ENCODE measurements at places on chromosomes 7 and 10.

DNA sequence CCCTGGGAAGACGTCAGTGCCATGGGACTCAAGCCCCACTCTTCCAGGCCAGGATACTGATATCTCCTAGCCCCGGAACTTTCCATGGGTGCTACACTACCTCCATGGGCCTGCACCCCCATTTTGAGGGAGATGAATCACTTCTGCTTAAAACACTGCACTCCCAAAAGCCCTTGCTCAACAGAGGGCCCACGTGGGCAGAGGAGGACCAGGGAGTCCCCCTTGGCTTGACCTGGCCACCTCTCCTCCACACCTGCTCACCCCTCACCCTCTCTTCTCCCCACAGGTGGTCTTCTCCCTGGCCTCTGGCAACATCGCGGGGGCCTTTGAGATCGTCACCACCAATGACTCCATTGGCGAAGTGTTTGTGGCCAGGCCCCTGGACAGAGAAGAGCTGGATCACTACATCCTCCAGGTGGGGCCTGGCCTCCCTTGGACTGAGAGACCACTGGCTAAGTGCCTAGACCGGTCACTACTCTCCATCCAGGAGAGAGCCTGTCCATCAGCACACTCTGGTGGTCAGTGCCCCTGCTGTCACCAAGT is 19.9 kb upstream of the C10orf105 start:
- no peak for DNase-seq

DNA sequence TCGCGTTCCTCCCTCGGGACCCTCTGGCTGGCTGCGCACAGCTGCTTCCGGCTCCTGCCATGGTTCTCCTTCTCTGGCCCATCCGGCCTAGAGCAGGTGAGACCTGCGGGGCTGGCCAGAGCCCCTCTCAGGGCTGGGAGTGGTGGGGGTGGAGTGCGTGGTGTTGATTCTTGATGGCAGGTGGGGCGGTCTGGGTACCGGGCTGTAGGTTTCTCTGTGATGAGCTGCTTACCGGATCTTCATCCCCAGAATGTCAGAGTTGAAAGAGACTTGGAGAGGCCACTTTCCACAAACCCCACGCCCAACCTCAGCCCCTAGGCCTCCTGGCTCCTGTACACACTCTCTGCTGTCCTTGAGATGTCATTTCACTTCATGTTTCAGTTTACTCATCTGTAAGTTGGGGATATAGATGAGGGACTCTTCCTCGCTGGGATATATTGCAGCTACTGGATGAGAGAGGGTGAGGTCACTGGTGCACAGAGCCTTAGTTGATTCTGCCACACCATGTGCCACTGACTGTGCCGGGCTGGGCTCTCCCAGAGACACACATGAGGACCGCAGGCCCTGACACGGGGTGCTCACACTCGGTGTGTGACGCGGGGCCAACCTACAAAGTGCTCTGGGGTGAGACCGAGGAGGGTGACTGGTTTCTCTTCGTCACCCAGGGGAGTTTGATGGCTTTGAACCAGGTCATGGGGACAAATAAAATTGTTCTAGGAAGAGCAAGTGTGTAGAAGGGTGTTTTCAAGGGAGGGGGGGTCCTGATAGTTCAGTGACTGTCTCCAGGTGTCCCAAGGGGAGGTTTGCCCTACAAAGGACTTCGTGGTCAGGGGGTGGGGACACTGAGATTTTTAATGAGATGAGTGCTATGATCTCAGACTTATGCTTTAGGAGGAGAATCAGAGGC is 29.5 kb downstream of the ZNF775 start:
- no peak for DNase-seq

GRCh38 chr10:116521424-116522290 is 24.1 kb upstream of the PNLIP start:
- DNase-seq: peak; percentile 22

- DNase-seq: peak; percentile 69
These were observed 2.0 kb downstream of the CYP26C1 start for GRCh38 chr10:93062514-93063143.

DNA sequence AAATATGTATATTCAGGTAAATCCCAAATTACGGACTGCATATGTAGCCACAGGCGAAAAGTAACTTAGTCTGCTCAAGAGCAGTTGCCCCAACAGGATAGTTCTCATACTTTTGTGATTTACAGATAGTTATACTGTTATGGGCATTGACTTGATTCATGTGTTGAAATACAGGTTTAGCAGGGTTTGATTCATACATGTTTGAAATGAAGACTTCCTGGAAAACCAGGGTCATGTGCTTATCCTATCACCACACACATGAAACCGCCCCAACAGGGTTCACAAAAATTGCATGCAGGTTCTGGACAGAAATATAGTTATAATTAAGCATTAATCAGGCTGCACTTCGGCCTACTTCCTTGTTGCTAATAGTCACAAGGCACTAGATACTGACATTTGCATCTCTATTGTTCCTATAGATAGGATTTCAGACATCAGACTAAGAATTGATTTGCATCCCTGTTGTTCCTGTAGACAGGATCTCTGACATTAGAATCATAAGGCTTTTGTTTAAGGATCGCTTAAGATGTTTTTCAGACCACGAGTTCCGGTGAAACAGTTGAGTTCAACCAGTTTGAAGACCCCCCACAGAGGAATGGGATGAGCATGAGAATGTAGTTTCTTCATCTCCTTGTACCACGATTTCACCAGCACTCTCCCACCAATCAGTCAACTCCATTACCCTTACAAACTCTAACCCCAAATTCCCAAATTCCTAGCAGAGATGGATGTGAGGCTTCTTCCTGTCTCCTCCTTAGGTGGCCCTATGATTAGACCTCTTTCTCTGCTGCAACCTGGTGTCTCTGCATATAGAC is 2.0 kb upstream of the ZNF398 start:
- DNase-seq: no peak

GRCh38 chr7:96219378-96220130 is 102.3 kb downstream of the SLC25A13 start:
- DNase-seq: no peak

DNA sequence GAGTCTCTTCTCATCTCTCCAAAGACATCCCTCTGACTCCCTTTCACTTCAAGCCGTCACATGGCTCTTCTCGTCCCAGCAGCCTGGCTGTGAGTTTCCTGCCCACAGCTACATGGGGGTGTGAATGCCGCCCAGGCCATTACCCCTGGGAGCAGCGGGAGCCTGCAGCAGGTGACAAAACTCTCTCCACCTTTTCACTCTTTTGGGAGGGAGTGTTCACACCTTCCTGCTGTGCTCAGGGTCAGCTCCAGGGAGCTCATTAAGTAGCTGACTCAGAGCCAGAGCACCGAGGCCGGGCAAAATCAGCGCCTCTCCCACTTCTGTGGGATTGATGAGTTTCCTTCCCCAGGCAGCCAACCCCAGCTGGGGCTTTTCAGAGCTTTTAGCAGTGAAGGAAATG is 271.3 kb downstream of the TYW1 start:
- DNase-seq: no peak

- no peak for DNase-seq
These were observed 115.3 kb downstream of the NRCAM start for GRCh38 chr7:108340856-108341411.

Data from activated T-cell treated with anti-CD3 and anti-CD28 coated beads, Interleukin-2, amount 50 U/mL, for 48 hours (primary cell).